ENCODE measurements at places on chromosomes 3 and 15.

- DNase-seq: no peak
These were observed 17.3 kb downstream of the CHRNA3 start for GRCh38 chr15:78603467-78603866.

GRCh38 chr3:15654891-15655290, 53.3 kb downstream of the BTD start:
- no peak for DNase-seq

DNA sequence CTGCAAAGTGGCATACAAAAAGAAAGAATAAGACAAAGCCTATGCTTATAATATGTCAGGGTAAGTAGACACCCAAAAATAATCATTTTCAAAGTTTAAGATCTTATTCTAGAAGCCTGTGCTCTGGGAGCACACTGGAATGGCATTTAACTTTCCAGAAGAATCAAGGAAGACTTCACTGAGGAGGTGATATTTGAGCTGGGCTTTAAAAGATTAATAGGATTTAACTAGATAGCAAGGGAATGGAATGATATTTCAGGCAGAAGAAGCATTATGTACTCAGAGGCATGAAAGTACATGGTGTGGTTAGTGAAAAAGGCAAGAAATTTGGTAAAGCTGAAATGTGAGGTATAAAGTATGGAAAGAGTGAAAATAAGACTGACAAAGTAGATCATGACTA, 106.8 kb downstream of the ZBTB20 start:
- no peak for DNase-seq

GRCh38 chr15:58285212-58285920, 146.4 kb upstream of the LIPC start:
- no peak for DNase-seq

- DNase-seq: no peak
These were observed 259.8 kb downstream of the MAGI1 start for GRCh38 chr3:65778968-65779367.

- no peak for DNase-seq
These were observed 49.9 kb downstream of the MME start for GRCh38 chr3:155130001-155130400.

GRCh38 chr3:115836944-115837343, 213.6 kb downstream of the GAP43 start:
- DNase-seq: no peak

GRCh38 chr15:91422797-91423196, 322.7 kb downstream of the SV2B start:
- no peak for DNase-seq
